ENCODE measurements at places on chromosomes 5 and 9. TPM values are rescaled to one million over a fixed set of nuclear protein-coding genes. Genes with fewer than 3 reads are reported as not detected.

The FAM81B gene
- 3.8 TPM for polyA plus RNA-seq

The PGGT1B gene
- polyA plus RNA-seq: 19.3 TPM

The AFF4 gene
- 42.2 TPM for polyA plus RNA-seq

The RHOBTB3 gene
- polyA plus RNA-seq: 97.2 TPM

The SSBP2 gene
- polyA plus RNA-seq: 64.3 TPM

The SLCO4C1 gene
- polyA plus RNA-seq: 2.3 TPM

The DHX29 gene
- polyA plus RNA-seq: 26.6 TPM

The KIF4B gene
- 0.06 TPM for polyA plus RNA-seq

The LRRC14B gene
- 31.4 TPM for polyA plus RNA-seq

The TSSK1B gene
- polyA plus RNA-seq: 0.13 TPM

The CCDC171 gene
- 2.1 TPM for polyA plus RNA-seq

The NUTM2G gene
- 0.82 TPM for polyA plus RNA-seq

The SPINK4 gene
- not detected for polyA plus RNA-seq

The C5orf46 gene
- polyA plus RNA-seq: not detected

The GMCL2 gene
- polyA plus RNA-seq: not detected

The LVRN gene
- 3.3 TPM for polyA plus RNA-seq

The CEL gene
- 1.8 TPM for polyA plus RNA-seq

The DRD1 gene
- not detected for polyA plus RNA-seq

The DUSP1 gene
- polyA plus RNA-seq: 71.1 TPM

The PJA2 gene
- 120 TPM for polyA plus RNA-seq

The SLC45A2 gene
- 0.33 TPM for polyA plus RNA-seq

The JADE2 gene
- 0.94 TPM for polyA plus RNA-seq

The CARTPT gene
- polyA plus RNA-seq: not detected

The SV2C gene
- 0.08 TPM for polyA plus RNA-seq

The ELOVL7 gene
- polyA plus RNA-seq: 0.16 TPM

The ANKRD18B gene
- 0.06 TPM for polyA plus RNA-seq

The GADD45G gene
- polyA plus RNA-seq: 7.9 TPM

The ROR2 gene
- 2.7 TPM for polyA plus RNA-seq

The OGN gene
- 374 TPM for polyA plus RNA-seq

The SCGB3A2 gene
- polyA plus RNA-seq: not detected

The NR2F1-AS1 gene
- 4.8 TPM for polyA plus RNA-seq

The SPATA31E1 gene
- not detected for polyA plus RNA-seq

The DBH gene
- 0.72 TPM for polyA plus RNA-seq

The SPDL1 gene
- polyA plus RNA-seq: 16.8 TPM

The MLANA gene
- polyA plus RNA-seq: 0.80 TPM

The EQTN gene
- not detected for polyA plus RNA-seq

The PCDHGA4 gene
- polyA plus RNA-seq: 1.0 TPM

The CFAP157 gene
- polyA plus RNA-seq: 1.4 TPM

The CORO2A gene
- 0.32 TPM for polyA plus RNA-seq

The IFNA2 gene
- not detected for polyA plus RNA-seq

The FGF10 gene
- 4.5 TPM for polyA plus RNA-seq

The GPR150 gene
- not detected for polyA plus RNA-seq

The CDK7 gene
- 21.5 TPM for polyA plus RNA-seq

The BTNL3 gene
- polyA plus RNA-seq: not detected

The SLC6A3 gene
- not detected for polyA plus RNA-seq
